Endothelial cell of umbilical vein (primary cell): ENCODE measurements at places on chromosomes 5 and 9. TPM values are rescaled to one million over a fixed set of nuclear protein-coding genes. Genes with fewer than 3 reads are reported as not detected.

Gene PCDHB9
- total RNA-seq = 0.16 and 0.20 TPM in 2 replicates

- H3K27ac ChIP-seq = no peak overlapping the region
- no peaks in the 10 kb centered on the region for H3K36me3 ChIP-seq
- no peak for DNase-seq
- no peaks in the 10 kb centered on the region for H3K27me3 ChIP-seq
- H3K4me3 ChIP-seq = no peak overlapping the region
- H3K4me1 ChIP-seq = no peaks in the 10 kb centered on the region
Observed at GRCh38 chr5:112594095-112594850, 143.4 kb upstream of the APC start.

DNA sequence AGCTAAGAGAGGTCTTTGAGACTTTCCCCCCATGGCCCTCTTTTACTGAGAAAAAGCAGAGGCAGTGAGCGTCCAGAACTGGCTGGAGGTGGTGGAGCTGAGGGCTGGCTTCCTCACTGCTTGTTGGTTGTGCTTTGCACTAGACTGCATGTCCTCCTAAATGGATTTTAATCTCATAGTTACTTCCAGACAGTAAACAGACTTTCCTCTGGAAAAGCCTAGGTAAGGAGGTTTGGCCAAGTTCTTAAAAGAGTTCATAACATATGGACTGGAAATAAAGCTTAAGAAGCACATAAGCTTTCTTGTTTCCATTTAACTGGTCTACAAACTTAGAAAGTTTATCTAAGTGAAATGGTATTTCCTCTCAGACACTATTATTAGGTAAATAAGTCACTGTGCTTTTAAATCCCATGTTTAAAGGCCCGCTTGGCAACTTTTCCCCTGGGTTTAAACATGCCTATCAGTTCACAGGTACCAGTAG, 2.0 kb downstream of the ASPN start:
- H3K36me3 ChIP-seq = no peaks in the 10 kb centered on the region
- H3K4me3 ChIP-seq = no peak overlapping the region
- peaks cover 26% of the 10 kb centered on the region for H3K4me1 ChIP-seq
- no peak overlapping the region for H3K27ac ChIP-seq
- DNase-seq = peak; percentile 82

- no peaks in the 10 kb centered on the region for H3K36me3 ChIP-seq
- DNase-seq = peak; percentile 52
- H3K27ac ChIP-seq = peak overlapping the region; percentile 56
- H3K4me1 ChIP-seq = peaks cover 17% of the 10 kb centered on the region
Observed at GRCh38 chr5:69502767-69503488, 10.3 kb downstream of the OCLN start.

GRCh38 chr9:2299843-2300205, 284.7 kb downstream of the SMARCA2 start:
- DNase-seq = no peak
- H3K27me3 ChIP-seq = no peaks in the 10 kb centered on the region

DNA sequence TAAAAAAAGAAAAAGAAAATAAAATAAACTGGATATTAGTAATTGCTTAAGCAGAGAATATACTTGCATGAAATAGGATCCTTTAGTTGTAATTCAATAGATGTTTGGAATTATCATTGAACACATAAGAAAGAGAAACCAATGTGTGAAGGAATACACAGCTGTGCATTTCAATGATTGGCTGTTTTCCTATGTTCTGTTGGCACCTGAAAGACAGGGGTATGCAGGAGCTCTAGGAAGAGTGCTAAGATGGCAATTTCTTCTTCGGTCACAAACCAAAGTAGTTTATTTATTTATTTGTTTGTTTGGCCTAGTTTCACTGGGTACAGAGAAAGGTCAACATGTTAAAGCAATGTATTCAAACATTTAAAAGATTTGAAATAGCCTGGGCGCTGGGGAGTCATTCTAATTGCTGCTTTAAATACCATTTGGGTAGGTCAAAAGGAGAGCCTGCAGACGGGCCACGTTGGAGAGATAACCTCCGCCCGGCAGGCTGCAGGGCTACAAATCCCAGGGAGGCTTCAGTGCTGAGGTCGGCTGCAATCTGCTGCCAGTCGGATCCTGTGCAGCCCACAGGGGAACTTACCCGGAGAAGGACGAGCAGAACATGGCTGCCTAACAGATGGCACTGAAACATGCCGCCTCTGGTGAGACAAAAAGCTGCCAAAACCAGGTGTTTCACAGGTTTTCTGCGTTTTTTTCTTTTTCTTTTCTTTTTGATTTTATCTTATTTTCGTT, 154.2 kb upstream of the TYRP1 start:
- no peak overlapping the region for H3K27ac ChIP-seq
- no peaks in the 10 kb centered on the region for H3K36me3 ChIP-seq
- DNase-seq = no peak
- peaks cover 5% of the 10 kb centered on the region for H3K27me3 ChIP-seq
- H3K4me3 ChIP-seq = no peak overlapping the region
- no peaks in the 10 kb centered on the region for H3K4me1 ChIP-seq

DNA sequence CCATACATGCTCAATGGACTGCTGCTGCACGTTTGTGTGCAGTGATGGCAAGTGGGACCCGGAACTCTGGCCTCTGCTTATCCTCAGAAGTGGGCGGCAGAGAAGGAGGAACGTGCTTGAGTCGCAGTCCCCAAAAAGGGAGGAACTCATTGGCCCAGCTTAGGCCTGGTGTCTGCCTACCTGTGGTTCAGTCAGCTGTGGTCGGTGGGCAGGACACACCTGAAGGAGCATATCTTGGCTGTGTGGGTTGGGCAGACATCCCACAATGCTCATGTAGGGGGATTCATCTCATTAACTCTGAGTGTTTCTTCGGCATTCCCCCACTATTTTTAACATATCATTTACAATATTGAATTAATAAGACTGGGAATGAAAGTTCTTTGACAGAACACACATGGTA, 122.9 kb upstream of the IL12B start:
- no peak for DNase-seq
- no peaks in the 10 kb centered on the region for H3K36me3 ChIP-seq
- no peaks in the 10 kb centered on the region for H3K4me1 ChIP-seq
- no peak overlapping the region for H3K27ac ChIP-seq
